ENCODE measurements at places on chromosomes 7 and 10.

DNA sequence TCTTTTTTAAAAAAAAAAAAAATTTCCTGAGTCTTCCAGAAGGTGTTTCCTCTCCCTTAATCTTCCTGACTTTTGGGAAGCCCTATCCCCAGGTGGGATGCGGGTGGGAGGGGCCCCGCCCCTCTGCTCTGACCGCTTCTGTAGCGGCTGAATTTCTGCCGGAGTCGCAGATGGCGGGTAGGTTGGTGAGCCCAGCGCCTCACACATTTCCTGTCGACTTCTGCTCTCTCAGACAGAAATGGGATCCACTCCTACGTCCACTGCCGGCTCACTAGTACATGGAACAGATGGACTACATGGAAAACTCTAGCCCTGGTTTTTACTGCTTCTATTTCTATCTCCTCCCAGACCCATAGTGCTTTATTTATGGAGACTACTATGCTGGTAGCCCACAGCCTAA, 90.9 kb downstream of the NEUROD6 start:
- DNase-seq: no peak

GRCh38 chr10:119933179-119933578, 40.6 kb downstream of the SEC23IP start:
- DNase-seq: no peak

DNA sequence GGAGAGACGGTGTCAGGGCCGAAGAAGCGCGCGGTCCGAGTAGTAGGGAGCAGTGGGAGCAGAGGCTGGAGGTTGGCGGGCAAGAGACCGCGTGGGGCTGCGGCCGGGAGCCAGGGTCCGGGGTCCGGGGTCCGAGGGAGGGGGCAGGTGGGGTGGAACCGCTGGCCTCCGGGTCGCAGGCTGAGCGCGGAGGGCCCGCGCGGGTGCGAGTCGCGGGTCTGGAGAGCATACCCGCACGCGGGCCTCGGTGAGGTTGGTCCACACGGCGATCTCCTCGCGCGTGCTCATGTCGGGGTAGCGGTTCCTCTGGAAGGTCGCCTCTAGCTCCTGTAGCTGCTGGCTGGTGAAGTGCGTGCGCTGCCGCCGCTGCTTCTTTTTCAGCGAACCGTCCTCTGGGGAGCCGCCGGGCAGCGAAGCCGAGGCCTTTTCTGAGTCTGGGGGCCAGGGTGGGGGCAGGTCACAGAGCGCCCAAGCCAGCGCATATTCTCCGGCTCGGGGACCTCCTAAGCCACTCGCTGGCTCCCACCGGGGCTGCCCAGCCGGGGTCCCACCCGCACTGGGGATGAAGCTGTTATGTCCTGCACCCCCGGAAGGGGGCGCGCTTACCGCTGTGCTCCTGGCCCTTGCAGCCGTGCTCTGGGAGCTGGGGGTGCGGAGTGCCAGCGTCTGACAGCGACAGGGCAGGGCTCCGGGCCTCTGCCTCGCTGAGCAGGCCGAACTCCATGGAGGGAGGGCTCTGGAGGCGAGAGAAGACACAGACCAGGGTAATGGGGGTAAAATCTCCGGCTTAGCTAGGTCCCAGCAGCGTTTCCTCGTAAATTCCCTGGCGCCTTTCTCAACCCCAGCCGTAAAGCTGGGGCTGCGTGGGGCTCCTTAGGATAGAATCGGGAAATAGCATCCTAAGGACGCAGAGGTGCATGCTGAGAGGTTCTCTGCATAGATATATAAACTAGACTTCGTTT, 5.5 kb downstream of the ELOVL3 start:
- DNase-seq: no peak

GRCh38 chr10:124612611-124613498, 131.3 kb downstream of the FAM53B start:
- DNase-seq: no peak

- no peak for DNase-seq
Observed at GRCh38 chr10:49173201-49173772, 14.9 kb downstream of the TMEM273 start.

DNA sequence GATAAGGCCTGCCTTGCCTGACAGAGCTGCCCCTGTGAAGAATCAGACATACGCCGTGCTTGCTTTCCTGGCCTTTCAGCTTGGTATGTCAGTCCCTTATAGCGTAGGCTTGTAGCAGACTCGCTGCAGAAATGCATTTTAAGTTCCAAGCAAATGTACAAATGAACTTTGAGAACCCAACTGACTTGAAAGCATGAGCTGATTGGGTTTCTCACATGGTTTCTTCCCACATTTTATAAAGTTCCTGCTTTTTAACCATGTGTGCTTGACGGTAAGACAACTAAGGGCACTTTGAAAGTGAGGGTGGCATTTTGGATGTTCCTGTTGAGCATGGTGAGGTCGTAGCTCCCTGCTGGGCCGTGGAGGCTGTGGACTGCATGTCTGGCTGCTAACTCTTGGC, 62.6 kb downstream of the CCNY start:
- no peak for DNase-seq

GRCh38 chr10:31278279-31278941, 40.6 kb upstream of the ZEB1 start:
- no peak for DNase-seq

GRCh38 chr10:26274391-26274790, 57.8 kb downstream of the GAD2 start:
- DNase-seq: no peak

GRCh38 chr10:22644222-22644621, 70.2 kb downstream of the PIP4K2A start:
- DNase-seq: no peak

DNA sequence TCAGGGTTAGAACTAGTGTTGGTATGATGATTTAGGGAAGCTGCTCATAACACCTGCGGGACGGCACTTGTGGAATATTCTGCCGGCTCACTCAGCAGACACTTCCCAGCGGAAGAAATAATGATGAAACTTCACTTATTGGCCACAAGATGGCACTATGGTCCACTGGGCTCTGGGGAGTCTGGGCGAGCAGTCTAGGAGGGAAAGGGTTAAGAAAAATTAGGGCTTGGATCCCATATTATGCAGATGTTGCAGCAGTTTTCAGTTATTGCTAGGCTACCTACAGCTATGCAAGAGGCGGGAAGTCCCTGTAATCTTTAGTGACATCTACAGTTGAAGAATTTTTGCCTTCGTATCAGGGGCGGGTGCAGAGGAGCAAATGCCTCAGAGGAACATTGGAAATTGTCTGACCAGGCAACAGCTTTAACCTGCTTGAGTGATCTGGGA, 238.7 kb upstream of the PRSS58 start:
- no peak for DNase-seq

DNA sequence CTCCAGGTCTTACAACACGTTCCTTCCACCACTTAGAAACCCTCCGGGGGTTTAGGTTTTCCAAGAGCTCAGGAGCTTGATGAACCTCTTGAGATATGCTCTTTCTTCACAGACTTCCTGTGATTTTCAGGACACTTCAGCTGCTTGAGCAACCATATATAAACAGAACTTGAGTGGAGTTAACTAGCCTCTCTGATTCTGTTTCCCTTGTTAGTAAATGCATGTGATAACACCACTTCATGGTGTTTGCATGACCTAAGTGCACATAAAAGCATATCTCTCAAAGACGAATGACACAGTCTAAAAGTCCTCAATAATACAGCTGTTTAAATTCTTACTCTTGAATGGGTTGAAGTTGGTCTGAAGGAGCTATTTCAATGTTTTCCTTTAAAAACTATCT, 9.9 kb downstream of the PRR15 start:
- no peak for DNase-seq

- DNase-seq: no peak
Observed at GRCh38 chr7:149027055-149027454, 1.2 kb downstream of the PDIA4 start.

DNA sequence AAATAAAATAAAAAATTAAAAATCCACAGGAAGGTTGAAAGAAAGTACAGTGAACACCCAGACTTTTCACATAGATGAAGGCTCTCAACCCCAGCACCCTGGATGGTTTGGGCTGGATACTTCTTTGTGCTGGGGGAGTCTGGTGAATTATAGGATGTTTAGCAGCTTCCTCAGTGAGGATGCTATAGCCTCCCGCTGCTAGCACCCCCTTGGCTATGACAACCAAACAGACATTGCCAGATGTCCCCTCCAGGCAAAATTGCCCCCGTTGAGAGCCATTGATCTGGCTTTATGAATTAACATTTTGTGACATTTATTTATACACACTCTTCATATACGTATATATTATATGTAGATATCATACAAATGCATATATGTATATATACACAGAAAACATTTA, 21.6 kb downstream of the SMKR1 start:
- no peak for DNase-seq

- no peak for DNase-seq
Observed at GRCh38 chr7:28889290-28889689, 68.8 kb downstream of the TRIL start.

- DNase-seq: no peak
Observed at GRCh38 chr10:61135276-61135721, 191.3 kb upstream of the RHOBTB1 start.

DNA sequence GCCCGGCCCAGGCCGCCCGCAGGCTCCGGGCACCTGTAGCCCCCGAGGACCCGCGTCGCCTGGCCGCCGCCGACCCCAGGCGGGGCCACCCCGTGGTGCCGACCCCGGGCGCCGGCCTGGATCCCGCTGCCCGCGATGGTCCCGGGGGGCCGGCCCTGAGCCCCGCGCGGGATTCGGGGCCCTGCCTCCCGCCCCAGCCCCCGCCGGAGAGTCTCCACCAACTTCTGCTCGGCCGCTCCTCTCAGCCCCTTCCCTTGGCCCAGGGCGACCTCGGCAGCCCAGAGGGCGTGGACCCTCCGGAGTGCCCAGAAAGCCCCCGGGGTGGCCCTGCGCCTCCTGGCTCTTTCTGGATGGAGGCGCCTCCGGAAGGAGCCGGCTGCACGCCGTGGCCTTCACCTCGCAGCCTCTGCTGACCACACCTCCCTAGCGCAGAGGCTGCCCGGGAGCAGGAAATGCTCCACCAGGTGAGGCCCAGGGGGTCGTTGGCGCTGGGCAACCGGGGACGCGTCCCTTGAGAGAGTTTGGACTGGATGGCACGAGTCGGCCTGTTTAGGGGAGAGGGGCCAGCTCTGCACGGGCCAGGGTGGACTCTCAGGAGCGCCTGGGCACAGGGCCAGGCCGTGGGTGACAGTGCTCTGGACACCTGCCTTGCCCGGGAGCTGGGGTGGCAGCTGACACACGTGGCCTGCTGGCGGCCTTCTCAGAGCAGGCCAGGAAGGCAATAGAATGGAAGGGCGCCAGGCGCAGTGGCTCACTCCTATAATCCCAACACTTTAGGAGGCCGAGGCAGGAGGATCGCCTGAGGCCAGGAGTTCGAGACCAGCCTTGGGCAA, 529 bp downstream of the ZNF853 start:
- no peak for DNase-seq

GRCh38 chr7:4665661-4666060, 16.4 kb upstream of the FOXK1 start:
- no peak for DNase-seq

DNA sequence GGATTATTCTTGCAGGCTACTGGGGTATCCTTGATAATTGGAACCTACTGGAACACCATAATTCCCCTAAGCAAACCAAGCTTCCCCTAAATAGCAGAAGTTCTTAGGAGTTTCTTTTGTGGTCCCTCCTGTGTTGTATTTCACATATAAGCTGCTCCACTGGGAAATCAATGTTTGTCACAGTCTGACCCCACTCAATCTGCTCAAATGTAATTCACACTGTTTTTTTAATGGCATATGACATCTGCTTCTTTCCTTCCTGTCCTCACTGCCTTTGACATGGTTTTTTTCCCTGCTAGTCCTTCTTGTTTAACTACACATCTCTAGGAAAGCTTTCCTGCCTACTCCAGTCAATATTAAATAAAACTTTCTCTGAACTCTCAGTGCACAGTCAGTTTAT, 1.8 kb upstream of the PTPRZ1 start:
- no peak for DNase-seq

DNA sequence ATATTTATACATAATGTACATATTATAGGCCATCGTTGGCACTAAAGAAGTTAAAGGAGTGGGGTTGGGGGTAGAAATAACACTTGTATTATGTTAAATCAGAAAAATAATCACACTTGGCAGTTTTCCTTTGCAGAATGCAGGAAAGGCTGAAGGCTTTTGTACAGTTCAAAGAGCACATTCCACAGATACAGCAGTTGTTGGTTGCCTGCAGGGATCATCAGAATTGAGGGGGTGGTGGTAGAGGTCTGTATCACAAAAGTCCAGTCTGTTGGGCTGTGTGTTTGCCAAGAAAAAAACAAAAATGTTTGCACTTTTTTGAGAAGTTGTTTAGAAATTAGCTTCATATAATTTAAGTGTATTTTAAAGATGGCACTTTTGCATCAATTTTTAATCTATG, 231.8 kb upstream of the FOXP2 start:
- DNase-seq: no peak

GRCh38 chr10:74650613-74651012, 175.8 kb upstream of the KAT6B start:
- DNase-seq: no peak

DNA sequence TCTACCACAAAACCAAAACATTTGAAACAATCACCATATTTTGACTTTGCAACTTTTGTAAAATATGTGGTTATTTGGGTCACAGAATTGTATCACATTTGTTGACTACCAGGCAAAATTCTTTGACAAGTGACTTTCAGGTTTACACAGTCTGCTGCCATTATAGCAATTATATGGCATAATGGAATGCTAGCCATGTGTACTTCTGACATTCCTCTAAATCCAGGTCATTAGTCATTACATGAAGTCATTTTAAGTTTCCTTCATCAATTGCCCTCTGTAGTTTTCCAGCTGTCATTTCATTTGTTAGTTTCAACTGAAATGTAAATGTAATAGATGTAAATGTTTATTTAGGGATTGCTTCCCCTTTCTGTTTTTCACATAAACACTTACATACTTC, 137.5 kb downstream of the IMMP2L start:
- no peak for DNase-seq

- no peak for DNase-seq
Observed at GRCh38 chr7:41994036-41994745, 242.8 kb downstream of the GLI3 start.

DNA sequence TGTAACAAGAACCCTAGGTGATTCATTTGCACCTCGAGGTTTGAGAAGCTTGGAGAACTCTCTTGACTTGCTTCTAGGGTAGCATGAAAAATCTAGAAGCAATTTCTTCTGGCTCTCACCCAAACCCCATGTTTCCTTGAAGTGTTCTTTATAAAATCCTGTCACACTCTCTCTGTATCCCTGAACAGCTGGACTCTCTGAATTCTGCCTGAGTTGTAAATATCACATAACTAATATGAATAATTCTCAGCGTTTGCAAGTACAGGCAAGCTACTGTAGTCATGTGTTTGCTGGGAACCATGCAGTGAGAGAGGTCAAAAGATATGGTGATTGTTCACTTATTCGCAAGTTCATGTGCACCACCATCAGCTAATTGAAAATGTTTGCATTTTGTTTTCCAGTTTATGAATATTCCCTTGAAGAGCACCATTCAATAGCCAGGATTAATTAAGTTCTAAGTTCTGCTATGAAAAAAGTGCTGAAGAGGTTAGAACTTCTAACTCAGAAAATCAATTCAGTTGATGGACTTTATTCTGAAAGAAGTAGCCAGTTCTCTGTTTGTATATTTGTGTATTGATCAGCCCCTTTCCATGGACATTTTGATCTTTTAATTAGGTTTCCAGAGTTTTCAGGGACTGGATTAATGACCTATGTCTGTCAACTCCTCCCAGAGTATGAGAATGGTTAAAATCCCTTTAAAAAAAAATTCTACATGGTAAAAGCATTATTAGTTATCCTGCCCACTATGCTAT, 243.0 kb downstream of the PLXDC2 start:
- DNase-seq: no peak
